Caco-2 (cell line): ENCODE measurements at places on chromosomes 1 and 21.
A peak's percentile ranks its signal among the peaks of the same experiment; 100 is the strongest.

DNA sequence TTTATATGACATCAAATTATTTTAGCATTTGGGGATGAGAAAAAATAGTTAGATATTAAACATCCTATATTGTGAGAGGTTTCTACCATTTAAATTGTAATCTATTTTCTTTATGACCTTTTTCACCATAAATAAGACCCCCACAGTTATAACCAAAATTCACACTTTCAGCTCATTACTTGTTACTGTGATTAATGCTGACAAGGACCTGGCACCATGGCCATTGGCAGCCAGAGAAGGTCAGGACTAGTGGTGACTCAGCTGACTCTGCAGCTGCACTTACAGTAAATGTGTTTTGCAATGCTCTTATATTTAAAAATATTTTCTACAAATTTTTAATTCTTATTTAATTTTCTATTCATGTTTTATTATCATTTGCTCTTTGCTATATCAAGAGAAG, 133.3 kb upstream of the C1orf105 start:
- DNase-seq: no peak

GRCh38 chr1:60564916-60565750, 491.6 kb upstream of the C1orf87 start:
- no peak for DNase-seq

DNA sequence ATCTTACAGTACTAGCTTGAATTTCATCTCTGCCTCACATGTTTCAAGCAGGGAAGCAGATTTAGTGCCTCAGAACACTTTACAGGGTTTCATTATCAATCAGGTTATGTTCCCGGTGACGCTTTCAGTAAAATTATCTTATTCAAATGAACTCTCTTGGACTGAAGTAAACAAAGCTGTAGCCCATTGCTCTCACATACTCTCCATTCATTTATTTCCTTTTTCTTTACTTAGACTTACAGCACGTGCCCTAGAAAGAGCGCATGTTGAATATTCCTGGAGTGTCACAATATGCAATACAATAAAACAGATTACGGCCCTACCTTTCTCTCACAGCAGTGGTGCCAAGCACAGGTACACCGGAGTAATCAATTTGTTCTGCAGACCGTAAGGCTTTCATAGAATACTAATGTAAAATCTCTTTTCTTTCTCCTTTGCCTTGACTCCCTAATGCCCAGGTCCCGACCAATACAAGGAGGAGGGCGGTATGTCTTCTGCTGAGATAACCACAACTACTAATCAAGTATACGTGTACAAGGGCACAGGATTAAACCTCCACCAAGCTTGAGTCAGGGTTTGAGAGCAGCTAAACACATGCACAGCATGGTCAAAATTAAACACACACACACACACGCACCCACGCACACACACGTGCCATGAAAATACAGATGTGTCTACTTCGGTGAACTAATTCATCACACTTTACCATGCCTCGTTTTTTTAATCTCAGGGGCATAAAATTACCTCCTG, 62.8 kb downstream of the NRIP1 start:
- DNase-seq: no peak

DNA sequence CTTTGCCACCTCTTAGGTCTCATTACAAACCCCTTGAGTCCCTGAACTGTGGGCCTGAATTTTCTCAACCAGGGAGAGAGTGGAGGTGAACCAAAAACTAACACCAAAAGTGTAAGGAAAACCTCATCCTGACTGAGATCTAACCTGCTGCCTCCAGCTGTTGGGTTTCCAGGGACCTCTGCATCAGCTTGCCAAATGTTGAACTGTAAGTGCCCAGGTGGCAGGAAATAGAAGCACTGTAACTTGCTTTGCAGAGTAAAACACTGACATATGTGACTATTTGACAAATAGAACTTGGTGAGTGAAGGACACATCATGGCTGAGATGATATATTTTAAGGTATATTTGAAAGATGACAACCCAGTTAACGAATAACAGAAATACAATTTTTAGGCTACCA, 48.4 kb upstream of the NR5A2 start:
- DNase-seq: no peak

DNA sequence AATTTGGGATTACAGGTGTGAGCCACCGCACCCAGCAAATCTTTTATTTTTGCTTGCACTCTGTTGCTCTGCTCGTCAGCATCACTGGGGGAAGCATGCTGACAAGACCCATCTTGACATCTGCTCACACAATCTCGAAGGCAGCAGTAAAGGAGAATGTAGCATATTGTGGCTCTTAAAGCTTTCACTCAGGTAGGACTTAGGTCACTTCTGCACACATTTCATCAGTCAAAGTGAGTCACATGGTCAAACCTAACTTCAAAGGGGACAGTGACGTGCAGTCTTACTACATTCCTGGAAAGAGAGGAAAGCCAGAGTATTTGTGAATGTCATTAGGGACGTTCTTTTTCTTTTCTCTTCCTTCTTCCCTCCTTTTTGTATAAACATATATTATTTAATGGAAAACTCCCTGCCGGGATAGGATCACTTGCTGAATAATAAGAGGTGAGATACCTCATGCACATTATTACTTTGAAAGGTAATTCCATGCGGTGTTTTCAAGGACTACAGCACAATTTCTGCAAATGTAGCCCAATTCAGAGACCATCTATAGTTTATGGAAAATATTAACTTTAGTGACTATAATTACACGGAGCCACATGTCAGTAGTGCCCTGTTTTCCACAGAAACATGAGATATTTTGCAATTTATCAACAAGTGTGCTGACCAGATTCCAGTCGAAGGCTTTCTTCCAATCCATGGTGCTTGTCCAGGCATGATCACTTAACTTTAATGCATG, 19.3 kb upstream of the ACBD6 start:
- DNase-seq: peak; percentile 84

GRCh38 chr1:230067871-230068620, 1.0 kb downstream of the GALNT2 start:
- DNase-seq: no peak

DNA sequence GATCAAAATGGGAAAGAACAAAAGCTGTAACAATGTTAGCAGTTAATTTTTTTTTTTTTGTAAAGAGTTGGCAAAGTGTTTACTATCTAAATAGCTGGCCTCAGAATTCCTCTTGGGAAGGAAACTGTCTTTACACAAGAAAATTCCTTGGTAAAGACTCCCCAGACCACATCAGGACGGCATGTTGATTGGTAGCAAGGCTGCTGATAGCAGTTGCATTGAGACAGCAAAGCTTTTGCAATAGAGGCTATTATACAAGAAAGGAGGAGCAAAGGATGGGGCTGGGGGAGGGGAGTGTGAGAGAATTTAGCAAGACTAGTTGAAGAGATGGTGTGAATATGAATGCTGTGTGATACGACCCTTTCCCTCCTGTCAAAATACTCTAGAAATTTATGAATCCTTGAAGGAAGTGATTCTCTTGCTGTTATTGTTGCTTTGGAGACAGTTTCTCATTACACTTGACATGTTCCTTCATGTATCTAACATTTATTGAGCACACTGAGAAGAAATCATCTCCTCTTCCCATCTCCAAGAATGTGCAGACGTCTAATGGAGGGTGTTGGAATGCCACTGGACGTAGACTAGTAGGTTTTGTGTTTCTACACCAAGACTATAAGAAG, 355.6 kb downstream of the SIPA1L2 start:
- DNase-seq: peak; percentile 50

GRCh38 chr21:37642493-37642892, 273.8 kb downstream of the KCNJ6 start:
- peak; percentile 51 for DNase-seq

GRCh38 chr1:89791064-89791726, 29.6 kb upstream of the LRRC8D start:
- no peak for DNase-seq

- no peak for DNase-seq
These were observed 214.7 kb upstream of the NRIP1 start for GRCh38 chr21:15279482-15279881.

GRCh38 chr1:199083680-199084079, 444.8 kb downstream of the PTPRC start:
- DNase-seq: no peak

DNA sequence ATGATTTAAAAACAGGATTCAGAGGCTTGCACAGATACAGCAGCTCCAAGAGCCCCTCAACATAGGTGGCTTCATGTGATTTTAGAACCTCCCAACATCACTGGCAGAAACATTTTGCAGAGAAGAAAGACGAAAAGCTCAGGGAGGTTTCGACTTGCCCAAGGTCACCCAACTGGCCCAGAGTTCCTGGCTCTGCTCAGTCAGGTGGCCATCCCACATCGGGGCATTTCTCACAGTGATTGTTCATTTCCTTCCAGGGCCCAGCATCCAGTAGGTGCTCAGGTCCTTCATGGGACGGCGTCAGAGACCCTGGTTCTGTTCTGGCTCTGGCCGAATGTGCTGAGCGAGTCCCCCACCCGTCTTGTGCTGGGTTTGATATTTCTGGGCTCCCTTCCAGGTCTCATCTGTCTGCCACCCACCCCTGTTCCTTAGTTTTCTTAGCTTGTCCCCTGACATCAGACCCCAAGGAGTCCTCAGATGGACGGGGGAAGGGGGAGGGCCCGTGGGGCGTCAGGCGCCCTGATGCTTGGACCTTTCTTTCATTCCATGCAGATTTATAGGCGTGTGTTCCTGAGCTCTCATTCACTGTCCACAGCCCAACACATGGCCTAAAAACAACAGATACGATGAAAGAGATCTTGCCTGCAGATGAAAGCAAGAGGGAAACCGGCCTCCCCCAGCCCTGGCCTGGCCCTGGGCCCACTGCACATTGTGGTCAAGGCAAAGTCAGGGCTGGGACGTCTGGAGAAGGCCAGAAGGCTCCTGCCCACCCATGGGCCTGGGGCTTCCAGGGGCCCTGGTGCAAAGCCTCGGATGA, 123.1 kb upstream of the ZBTB40 start:
- DNase-seq: peak; percentile 10

DNA sequence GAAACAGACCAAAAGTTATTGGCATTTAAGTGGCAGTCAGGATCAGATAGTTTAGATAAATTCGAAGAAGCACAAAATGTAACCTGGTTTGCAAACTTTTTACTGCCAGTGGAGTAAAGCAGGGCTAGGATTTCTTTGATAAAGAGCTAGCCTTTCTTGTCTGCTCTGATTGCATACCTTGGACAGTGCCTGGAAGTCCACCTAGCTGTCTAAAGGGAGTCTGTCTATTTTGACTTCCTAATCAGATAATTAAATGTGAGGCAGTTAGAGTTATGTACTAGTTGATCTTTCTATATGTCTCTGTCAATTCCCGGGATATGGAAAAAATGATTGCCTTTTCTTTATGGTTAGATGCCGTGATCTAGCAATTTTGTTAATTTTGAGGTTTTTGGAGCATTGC, 4.1 kb downstream of the GPSM2 start:
- no peak for DNase-seq

- DNase-seq: no peak
These were observed 19.5 kb downstream of the ERG start for GRCh38 chr21:38478782-38479181.

GRCh38 chr1:107965110-107965991, at the start of gene VAV3:
Gene VAV3 (minus strand): TSS chr1:107965180. CDS start chr1:107964869, 311 bp downstream.
- no peak for DNase-seq

- DNase-seq: no peak
These were observed 995 bp upstream of the IPO13 start for GRCh38 chr1:43945674-43946235.

- DNase-seq: no peak
These were observed 23.8 kb downstream of the SCCPDH start for GRCh38 chr1:246748006-246748405.

- DNase-seq: no peak
These were observed 18.0 kb upstream of the ST3GAL3 start for GRCh38 chr1:43689289-43689688.

DNA sequence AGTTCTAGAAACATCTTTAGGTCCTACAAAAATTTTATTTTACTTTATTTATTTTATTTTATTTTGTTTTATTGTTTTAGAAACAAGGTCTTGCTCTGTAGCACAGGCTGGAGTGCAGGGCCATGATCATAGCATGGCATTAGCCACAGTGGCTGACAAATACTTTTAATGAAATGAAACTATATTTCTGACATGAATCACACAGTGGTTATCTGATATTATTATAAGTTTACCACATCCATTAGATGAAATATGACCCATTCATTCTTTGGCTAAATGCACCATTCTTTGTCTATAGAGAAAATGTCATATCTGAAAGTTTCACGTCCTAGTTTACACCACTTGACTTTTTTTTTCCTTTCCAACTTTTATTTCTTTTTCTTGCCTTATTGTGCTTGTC, 613.4 kb upstream of the ADAMTS5 start:
- no peak for DNase-seq

GRCh38 chr1:16207318-16208269, 4.9 kb downstream of the ARHGEF19 start:
- no peak for DNase-seq

- no peak for DNase-seq
These were observed 39.4 kb upstream of the CCDC27 start for GRCh38 chr1:3712573-3713535.
